ENCODE measurements at places on chromosomes 4 and X.

DNA sequence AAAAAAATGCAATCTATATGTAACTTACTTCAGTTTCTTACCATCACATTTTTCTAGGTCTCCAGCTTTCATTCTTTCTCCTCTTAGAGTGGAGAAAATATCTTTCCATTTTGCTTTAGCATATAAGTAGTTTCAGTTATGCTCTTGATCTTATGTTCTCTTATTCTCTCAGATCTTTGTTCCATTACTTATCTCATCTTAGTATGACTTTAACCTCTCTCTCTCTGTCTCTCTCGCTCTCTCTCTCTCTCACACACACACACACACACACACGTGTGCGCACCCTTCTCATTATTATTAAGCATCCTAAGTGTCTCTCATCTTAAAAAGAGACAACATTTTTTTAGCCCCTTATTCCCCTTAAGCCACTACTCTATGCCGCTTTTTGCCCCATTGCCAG, 92.8 kb downstream of the FAAH2 start:
- no peak for DNase-seq

DNA sequence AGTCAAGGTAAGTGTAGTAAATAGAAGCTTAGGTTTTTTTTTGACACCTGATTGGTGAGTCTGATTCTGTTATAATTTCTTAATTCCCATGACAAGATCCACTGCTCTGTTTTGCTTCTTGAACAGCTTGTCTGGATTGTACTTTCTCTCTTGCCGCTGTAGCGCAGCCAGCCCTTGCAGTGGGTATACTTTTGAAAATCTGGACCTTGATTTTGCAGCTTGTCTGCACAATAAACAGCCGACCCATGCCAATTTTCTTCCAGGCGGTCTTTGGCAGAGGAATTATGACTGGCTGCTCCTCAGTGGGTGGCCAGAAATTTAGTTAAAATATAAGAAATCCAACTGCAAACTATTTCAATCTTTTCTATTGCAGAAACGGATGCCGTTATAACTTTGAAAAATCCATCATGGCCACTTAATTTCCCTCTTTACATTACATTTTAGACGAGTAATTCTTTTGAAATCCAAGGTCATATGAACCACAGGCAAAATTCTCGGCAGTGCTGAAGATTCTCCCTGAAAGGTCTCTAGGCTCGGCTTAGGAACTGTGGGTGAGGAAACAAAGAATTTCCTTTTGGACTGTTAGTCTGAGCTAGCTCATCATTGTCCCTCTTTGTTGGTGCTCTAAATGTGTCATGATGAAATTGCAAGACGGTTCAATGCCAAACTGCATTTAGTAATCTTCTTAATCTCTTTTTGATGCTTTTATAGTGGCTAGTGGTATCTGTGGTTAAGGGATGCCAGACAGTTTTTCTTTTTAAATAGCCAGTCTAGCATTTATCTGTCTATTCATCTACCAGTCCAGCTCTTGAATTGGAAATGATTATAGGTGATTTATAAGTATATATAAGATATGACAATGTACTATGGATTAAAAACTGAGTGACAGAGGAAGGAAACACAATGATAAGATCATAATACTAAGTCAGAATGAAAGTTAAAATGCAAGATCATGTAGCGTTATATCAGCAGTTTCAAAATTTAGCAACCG, 31.5 kb upstream of the PTTG2 start:
- no peak for DNase-seq

- no peak for DNase-seq
These were observed 434.7 kb downstream of the PACRGL start for GRCh38 chr4:21134994-21135393.

DNA sequence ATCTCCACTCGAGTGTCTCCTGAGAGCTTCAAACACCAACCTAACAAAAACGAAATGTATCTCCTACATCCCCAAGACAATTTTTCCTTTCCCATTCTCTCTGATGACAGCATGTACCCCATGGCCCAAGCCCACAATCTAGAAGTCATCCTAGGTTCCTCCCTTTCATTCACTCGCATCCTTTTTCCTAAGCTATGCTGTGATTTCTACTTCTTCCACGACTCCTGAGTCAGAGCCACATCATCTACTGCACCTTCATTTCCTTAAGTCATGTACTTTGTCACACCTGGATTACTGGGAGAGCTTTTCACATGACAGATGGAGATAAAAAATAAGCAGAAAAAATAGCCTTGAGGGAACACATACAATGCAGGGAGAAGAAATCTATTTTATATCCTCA, 20.1 kb downstream of the C4orf36 start:
- no peak for DNase-seq

GRCh38 chr4:89000844-89001360, 56.1 kb downstream of the FAM13A start:
- peak; percentile 94 for DNase-seq

- no peak for DNase-seq
These were observed 260.2 kb upstream of the CPEB2 start for GRCh38 chr4:14742054-14742453.

- no peak for DNase-seq
These were observed 20.0 kb downstream of the GALNT7 start for GRCh38 chr4:173188648-173189047.

GRCh38 chrX:149510386-149510785, 5.3 kb upstream of the IDS start:
- no peak for DNase-seq

- no peak for DNase-seq
These were observed 158.9 kb upstream of the MAD2L1 start for GRCh38 chr4:120225527-120225926.

- DNase-seq = no peak
These were observed 14.5 kb downstream of the ARHGAP24 start for GRCh38 chr4:85489273-85489981.

DNA sequence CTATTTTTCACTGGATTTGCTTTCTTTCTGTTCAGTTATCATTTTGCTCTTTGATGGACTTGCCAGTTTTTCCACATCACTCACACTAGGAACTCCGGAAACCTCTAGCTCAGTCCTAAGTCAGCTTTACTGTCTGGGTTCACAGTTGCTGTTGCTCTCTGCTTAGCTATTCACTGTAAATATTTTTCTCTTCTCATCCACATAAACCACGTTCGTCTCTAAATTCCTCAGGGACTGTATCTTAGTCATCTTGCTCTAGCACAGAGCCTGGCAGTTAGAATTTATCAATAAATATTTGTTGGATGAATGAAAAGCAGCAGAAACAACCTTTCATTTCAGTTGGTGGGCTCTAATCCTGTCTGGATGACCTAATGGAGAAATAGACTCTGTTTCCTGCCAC, 119.4 kb upstream of the DMD start:
- no peak for DNase-seq

GRCh38 chr4:88985088-88985773, 71.8 kb downstream of the FAM13A start:
- DNase-seq = no peak

DNA sequence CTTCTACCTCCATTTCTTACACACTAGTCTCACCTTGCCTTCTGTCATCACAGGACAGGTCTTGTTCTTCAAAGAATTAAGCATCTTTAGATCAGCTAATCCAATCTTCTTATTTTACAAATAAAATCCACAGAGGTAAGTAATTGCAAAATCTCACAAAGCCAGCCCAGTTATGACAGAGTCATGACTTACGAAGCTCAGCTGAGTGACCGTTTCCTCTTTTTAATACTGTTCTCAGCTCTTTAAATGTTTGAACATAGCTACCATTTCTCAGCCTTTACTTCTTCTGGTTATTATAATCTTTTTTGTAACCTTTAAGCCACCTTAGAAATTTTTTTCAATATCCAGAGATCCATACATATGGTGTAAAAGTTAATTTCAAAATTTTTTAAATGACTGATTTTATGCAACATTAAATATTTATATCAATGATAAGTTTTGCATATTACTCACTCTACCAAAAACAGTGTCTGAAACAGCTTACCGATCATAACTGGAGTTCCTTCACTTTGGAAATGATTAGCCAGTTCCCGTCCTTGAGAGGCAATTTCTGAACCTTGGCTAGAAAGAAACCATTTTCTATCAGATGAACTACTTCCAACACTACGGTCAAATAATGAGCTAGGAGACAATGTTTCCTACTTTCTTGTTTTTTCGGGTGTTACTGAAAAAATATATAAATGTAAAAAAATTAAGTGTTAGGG, 8.8 kb downstream of the ANKRD37 start:
- no peak for DNase-seq

DNA sequence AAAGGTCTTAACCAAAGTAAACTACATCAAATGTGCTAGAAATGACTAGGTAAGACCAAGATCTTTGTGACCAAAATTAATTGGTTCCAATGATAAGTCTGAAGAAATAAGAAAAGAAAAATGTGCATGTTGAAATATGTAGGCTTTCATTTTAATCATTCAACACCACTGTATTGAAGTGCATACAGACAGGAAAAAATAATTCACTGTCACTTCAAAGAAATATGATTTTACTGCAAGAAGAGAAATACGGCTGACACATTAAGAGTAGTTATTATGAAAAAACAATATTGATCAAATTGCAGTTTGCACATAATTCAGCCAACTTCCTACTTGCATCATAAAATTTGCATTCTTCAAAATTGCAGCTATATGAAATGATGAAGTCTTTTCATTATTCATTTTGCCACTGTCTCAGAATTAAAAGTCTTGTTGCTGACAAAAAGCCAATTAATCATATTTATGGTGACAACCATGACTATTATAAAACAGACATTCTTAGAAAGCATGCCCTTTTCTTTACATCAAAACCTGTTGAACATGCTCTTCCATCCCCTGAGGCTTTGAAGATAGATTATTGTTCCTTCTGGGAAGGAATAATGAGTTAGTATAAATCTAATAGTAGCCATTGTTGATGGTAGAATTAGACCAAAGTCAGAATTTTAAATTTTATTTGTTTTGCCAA, 405.9 kb upstream of the MAD2L1 start:
- no peak for DNase-seq

- no peak for DNase-seq
These were observed 98.8 kb upstream of the STX18 start for GRCh38 chr4:4640692-4641091.

- no peak for DNase-seq
These were observed 334.9 kb downstream of the IL1RAPL1 start for GRCh38 chrX:28922106-28922505.

- DNase-seq = no peak
These were observed 349.9 kb downstream of the FBXW7 start for GRCh38 chr4:152185786-152186550.

- DNase-seq = no peak
These were observed 29.3 kb upstream of the BCOR start for GRCh38 chrX:40127052-40127451.

GRCh38 chrX:32530802-32531403, 680.4 kb downstream of the DMD start:
- no peak for DNase-seq

DNA sequence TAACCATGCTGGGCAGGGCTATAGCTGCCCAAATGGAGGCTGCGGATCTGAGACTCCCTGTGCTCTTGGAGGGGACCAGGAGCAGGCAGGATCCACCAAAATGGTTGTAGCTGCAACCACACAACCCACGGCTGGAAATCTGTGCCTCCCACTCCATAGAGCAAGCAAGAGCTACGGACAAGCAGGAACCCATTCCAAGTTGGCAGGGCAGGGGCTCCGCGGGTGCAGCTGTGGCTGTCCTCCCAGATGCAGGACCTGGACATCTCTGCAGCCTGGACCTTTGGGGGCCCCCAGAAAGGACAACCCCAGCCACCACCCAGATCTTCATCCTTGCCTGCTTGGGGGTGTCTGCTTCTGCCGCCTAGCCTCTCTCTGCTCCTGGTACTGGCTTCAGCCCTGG, 154.1 kb upstream of the TRAM1L1 start:
- DNase-seq = no peak

- no peak for DNase-seq
These were observed 92.0 kb downstream of the GATB start for GRCh38 chr4:151668689-151669402.

- peak; percentile 56 for DNase-seq
These were observed 679.9 kb downstream of the RPA4 start for GRCh38 chrX:97563531-97564133.

DNA sequence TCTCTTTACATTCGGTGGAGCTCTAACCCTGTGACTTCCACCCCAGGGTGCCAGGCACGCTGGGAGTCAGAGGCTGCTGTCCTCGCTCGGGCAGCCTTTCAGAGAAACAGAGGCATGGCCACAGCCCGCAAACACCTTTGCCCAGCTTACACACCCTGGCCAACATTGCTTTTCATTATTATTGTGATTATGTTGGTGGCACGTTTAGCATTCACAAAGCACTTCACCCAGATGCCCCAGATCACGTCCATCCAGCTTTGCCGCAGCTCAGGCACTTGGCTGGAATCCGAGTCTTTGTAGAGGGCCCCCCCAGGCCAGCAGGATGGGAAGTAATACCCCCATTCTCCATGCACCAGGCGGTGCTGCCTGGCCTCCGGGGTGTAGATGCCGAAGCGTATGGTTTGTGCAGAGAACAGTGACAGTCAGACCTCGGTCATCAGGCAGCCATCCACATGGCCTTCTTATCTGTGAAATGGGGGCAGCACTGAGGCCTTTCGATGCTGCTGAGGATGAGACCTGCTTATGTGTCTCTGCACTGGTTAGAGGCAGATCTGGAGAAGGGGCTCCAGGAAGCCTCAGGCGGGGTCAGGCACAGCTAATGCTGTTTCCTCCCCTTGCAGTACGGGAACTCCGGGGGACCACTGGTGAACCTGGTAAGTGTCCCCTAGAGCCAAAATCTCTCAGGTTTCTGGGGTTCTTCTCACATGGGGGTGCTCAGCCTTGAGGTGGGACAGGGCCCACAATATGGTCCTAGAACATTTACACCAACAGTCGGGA, 22.3 kb downstream of the HTRA3 start:
- DNase-seq = no peak

DNA sequence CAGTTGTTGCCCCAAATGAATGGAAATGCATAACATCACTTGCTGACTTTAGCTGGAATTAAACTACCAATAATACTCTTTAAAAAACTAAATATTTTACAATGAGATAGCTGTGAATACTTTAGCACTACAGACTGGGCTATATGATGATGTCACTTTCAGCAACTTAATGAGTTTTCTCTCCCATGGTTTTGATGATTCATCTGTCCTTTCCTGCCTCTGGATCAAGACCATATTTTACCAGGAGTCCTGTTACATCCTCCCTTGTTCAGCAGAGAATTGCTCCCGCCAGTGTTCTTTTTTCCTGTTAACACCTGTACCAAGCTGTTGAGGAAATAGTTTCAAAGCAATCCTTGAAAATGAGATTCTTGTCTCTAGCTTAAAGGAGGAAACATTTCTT, 543.0 kb downstream of the SPRY1 start:
- DNase-seq = no peak

- DNase-seq = peak; percentile 73
These were observed 7.6 kb downstream of the ZXDA start for GRCh38 chrX:57902633-57903032.
